ENCODE measurements at places on chromosomes 2 and 18.

GRCh38 chr18:57353137-57353939, 981 bp downstream of the ST8SIA3 start:
- DNase-seq = no peak

DNA sequence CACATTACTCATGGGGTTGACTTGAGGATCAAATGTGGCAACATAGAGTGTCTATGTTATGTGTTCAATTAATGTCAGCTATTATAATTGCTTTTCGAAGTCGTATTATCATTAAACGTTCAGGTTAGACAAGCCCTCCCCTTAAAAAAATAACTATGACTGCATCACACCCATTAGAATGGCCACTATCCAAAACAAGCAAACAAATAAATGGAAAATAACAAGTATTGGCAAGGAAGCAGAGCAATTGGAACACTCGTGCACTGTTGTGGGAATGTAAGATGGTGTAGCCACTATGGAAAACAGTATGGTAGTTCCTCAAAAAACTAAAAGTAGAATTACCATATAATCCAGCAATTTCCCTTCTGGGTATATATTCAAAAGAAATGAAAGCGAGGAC, 10.0 kb upstream of the CTIF start:
- no peak for DNase-seq

GRCh38 chr18:3692113-3692621, 242.2 kb downstream of the TGIF1 start:
- no peak for DNase-seq

GRCh38 chr2:234488913-234489451, 7.9 kb downstream of the ARL4C start:
- no peak for DNase-seq

DNA sequence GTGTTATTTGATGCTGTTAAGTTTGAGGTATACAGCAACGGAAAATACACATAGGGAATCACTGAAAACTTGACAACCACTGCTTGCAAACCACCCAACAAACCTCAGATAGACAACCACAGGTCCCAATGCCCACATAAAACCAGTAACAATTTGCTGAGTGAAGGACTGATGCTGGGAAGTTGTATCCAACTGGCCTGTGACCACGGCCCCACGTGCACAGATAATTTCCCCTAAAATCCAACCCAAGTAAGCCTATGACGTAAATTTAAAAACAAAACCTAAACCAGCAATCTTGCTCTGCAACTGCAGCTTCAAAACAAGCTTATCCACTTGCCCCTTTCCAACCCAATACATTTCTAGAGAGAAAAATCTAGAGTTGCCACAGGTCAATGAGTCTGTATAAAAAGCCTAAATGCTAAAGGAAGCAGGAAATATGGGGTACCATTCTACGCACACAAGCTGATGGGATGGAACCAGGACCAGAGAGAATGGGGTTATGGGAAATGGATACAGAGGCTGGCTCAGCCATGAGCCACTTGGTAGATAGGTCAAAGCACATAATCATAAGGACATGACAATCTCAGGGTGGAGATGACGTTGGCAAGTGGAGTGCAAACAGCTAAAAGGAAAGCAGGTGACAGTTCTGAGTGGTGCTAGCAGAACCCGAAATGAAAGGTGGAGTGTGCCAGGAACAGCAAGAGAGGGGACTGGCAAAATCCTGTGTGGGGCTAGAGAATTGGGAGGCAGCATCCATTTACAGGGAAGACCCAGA, 27.8 kb upstream of the CREB1 start:
- DNase-seq = no peak

- DNase-seq = no peak
These were observed 2.8 kb upstream of the TMEM163 start for GRCh38 chr2:134721596-134721995.

All from stimulated activated CD8-positive, alpha-beta memory T cell treated with anti-CD3 and anti-CD28 coated beads, Interleukin-4, amount 100 ng/mL, for 1 hour (primary cell).